ENCODE measurements at places on chromosomes 13 and 19.

- DNase-seq, result no peak
Observed at GRCh38 chr19:58274771-58275201, 4.0 kb upstream of the ZNF8 start.

GRCh38 chr13:51541809-51542258 is 42.4 kb upstream of the WDFY2 start:
- no peak for DNase-seq

DNA sequence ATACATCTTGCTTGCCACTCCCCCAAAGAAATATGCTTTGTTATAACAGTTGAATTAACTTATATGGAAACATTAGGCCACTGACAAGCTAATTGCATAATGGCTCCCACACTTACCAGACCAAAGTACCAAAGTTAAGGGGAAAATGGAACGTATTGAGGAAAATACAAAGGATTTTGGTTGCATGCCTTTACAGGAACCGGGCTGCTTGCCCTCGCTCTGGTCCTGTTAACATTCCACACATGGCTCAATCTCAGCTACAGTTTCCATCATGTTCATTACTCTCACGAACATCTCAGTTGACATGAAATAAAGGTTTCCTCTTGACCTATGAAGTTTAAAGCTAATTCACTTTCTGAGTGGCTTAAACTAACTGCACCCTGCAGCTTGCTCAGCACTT is 220.7 kb upstream of the RXFP2 start:
- DNase-seq, result peak; percentile 70

DNA sequence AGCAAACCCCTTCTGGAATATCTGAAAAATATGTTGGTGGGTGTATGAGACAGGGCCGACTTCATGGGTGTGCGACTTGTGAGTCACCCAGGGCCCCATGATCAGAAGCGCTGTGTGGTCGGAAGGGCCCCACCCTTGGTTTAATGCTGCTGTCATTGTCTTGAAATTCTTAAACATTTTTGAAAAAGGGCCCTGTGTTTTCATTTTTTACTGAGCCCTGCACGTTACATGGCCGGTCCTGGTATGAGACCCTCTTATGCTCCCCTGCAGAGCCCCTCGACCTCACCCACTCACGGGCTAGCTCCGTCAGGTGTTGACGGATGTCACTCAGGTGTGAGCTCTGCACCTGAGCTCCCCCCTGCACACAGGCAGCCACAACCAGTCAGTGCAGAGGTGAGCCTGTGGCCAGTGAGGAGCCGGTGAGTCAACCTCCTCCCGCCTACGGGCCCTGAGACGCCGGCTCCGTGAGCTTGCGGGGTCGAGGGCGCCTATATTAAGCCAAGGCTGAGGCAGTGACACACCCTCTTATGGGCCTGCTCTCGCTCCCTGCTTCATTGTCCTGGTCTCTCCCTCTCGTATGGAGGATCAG is 27.7 kb downstream of the GADD45B start:
- peak; percentile 52 for DNase-seq

DNA sequence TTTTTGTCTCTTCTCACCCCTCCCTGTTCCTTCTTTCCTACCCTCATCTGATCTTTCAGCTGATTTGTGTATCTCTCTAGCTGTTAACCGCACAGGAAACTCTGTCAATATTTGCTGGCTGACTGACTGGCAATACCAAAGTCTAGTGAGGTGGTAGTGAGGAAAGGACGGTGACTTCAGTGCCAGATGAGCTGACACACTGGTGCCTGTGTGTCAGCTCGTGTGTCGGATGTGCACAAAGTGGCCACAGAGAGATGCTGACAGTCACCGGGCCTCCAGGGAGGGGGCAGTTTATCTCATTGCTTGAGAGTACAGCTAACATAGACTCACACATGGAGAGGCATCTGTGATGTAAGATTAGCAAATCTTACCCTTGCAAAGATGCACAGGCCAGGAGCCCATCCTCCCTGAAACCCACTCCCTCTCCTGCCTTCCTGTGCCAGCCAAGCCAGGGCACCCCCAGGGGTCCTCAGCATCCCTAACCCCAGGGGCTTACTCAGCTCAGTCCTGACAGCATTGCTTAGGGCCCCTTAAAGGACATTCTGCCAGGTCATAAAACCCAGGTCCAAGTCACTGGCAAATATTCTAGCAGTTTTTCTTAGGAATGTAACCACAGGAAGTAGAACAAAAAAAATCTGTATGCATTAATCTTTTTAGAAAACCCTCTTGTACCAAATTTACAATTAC is 80.2 kb downstream of the SHISA2 start:
- no peak for DNase-seq

GRCh38 chr19:2123682-2124387 is 27.1 kb downstream of the IZUMO4 start:
- DNase-seq, result no peak

- no peak for DNase-seq
Observed at GRCh38 chr13:34970961-34971360, 28.9 kb downstream of the NBEA start.

DNA sequence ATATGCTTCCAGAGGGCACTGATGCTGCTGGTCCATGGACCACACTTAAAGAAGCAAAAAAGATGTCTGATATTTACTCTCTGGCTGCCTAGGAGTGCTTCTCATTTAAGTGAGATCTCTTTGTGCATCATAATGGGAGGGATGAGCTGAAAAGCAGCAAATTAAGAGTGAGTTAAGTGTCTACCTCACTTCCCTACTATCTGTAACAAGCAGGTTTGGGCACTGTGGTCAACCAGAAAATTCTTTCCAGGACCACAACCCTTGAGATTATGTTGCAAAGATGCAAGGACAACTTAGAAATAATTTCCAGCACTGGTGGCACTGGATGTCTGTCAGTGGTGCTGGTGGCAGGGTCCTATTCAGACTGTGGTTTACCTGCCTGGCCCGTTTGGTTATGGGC is 52.1 kb upstream of the USPL1 start:
- no peak for DNase-seq

GRCh38 chr19:12095111-12095790 is 30.7 kb downstream of the ZNF844 start:
- DNase-seq, result peak; percentile 82

DNA sequence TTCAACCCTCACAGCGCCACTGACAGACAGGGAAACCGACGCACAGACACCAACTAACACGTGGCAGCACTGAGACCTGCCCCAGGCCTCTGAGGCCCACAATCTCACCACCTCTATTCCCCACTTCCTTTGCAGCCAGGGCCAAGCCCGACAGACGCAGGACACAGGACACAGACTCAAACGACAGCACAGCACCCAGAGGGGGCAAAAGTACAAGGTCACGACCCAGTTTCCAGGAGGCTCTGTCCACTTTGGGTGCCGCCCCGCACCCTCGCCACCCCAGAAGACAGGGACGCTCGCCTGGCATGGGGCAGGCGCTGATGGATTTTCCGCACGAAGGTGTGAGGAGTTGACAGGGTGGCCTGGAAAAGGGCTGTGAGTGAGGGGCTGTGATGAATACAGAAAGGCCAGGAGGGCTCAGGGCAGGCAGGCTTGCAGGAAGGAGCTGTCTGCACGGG is 48.8 kb downstream of the MLLT1 start:
- DNase-seq, result no peak

- peak; percentile 89 for DNase-seq
Observed at GRCh38 chr19:4967738-4968461, 1.0 kb upstream of the KDM4B start.

- no peak for DNase-seq
Observed at GRCh38 chr13:39419068-39419467, 183.9 kb downstream of the LHFPL6 start.

- DNase-seq, result no peak
Observed at GRCh38 chr13:46389457-46390451, 2.7 kb upstream of the RUBCNL start.
